ENCODE measurements at places on chromosomes 7 and 10.
A peak's percentile ranks its signal among the peaks of the same experiment; 100 is the strongest.

- no peak for DNase-seq
Measured at GRCh38 chr10:103090911-103091310, 102.2 kb downstream of the NT5C2 start.

- no peak for DNase-seq
Measured at GRCh38 chr7:137590071-137590755, 246.7 kb upstream of the PTN start.

- no peak for DNase-seq
Measured at GRCh38 chr7:91266689-91267090, 2.5 kb downstream of the FZD1 start.

DNA sequence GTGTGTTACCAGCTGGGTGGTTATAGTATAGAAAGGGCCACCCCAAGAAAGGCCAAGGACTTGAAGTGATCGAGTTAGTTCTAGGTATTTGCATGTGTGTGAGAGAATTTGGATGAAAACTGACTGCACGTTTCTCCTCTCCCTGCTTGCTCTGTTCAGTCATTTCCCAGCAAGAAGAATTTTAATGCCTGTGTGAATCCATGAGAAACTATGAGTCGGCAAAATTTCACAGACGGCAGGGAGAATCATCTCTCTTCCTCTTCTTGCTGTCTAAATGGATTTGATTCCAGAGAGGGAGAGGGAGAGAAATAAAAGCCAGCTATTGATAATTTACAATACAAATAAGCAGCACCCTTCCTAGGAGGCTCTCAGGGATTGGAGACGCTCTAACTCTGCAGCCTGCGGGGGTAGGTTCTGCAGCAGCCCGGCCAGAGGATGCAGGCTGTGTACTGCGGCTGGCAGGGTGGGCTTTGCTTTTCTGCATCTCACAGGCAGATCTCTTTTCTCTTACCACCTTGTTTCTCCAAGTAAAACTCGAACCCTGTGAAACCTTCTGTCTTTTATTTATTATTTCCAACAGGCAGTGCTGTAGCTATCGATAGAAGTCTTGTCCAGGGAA, 183.6 kb downstream of the TCF7L2 start:
- no peak for DNase-seq

DNA sequence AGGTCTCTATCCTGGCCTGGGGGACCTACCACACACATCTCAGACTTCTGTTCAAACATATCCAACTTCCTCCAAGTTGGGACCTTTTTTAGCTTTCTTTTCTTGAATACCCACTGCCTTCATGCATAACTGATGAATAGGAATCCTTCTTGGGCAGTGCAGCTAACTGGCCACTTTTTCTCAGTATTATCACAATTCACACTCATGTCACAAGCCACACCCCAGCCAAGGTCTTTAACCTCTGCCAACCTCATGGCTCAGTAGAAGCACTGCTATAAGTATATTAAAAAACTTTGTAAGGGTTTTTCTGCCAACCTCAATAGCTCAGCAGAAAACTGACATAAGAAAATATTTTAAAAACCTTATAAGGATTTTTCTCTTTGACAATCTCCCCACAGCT, 44.5 kb downstream of the HHEX start:
- no peak for DNase-seq

- DNase-seq = no peak
Measured at GRCh38 chr10:119652361-119652730, 1.2 kb downstream of the BAG3 start.

- no peak for DNase-seq
Measured at GRCh38 chr10:76036962-76037361, 605.5 kb downstream of the LRMDA start.

GRCh38 chr7:14196555-14196954, 207.1 kb upstream of the ETV1 start:
- DNase-seq = no peak

- peak; percentile 52 for DNase-seq
Measured at GRCh38 chr10:102229810-102230263, 3.7 kb downstream of the ELOVL3 start.

- DNase-seq = no peak
Measured at GRCh38 chr7:5694221-5694754, 87.2 kb downstream of the RNF216 start.

DNA sequence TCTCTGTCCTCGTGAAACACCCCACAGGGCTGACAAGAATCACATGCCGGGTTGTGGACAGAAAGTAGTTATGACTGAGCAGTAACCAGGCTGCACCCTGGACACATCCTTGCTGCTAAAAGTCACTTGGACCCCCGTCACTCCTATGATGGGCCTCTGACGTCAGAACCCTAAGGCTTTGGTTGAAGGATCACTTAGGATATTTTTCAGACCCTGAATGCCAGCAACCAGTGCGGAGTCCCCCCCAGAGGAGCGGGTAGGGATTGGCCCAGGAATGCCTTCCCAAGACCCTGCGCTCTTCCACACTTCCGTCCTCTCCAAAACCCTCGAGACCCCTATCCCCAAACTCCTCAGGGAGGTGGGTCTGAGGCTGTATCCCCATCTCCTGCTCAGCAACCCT, 52.1 kb downstream of the CFAP46 start:
- no peak for DNase-seq

GRCh38 chr7:47038621-47039020, 543.3 kb downstream of the TNS3 start:
- no peak for DNase-seq

GRCh38 chr7:54931532-54931931, 87.3 kb upstream of the EGFR start:
- no peak for DNase-seq

- DNase-seq = no peak
Measured at GRCh38 chr10:89954787-89955566, 253.6 kb downstream of the KIF20B start.

DNA sequence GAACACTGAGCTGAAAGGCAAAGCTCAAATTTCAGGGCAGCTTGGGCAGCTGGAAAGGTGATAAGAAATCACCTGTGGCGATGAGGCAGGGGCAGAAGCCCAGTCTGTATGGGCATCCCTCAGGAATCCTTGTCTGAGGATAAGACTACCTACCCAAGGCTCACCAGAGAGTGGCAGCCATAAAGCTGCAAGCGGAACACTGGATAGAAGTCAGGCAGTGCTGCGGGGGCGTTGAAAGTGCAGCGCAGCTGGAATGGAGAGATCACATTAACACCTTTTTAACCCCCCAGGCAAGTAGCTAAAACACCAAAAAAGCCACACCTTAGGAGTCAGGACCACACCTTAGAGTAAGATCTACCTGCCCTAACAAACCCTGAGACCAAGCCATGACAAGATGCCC, 38.2 kb downstream of the ABCB5 start:
- no peak for DNase-seq
